ENCODE measurements at places on chromosomes 11 and 22.
A peak's percentile ranks its signal among the peaks of the same experiment; 100 is the strongest.

- DNase-seq: no peak
Measured at GRCh38 chr11:35007277-35007676, 90.9 kb downstream of the PDHX start.

DNA sequence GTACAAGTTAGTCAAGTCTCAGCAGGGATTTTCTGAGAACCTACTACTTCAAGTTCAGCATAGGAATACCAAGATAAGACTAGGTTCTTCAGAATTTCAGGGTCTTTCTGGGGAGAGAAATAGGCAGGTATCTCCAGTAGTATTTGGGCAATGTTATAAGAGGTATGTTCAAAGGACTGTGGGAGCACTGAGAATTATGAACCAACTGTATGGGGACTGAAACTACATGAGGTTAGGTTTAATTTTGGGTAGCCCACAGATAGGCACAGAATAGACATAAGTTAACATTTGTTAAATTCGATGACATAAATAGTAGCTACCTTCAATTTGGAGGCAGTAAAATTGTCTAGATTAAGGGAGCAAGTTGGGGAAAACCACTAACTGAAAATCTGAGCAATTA, 9.2 kb upstream of the GAB2 start:
- no peak for DNase-seq

DNA sequence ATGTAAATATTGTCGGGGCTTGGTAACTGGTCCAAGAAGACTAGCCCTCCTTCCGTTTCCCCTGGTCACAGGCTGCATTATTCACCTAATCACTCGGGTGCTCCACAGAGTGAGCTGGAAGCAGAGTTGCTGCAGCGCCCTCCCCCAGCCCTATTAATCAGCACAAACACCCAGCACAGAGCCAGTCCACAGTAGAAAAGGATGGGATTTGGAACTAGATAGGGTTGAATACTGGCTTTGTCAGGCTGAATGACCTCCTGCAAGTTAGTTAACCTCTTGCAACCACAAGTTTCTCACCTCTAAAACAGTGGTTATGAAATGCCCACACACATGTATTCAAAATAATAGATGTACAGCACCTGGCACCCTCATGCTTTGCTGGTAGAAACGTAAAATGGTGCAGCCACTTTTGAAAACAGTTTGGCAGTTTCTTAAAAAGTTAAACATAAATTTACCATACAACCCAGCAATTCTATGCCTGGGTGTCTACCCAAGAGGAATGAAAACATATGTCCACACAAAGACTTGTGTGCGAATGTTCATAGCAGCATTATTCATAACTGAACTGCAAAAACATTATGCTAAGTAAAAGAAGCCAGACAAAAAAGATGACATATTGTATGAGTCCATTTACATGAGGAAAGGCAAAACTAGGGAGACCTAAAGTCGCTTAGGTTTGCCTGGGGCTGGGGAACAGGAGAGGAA, 31.7 kb upstream of the APLP2 start:
- peak; percentile 48 for DNase-seq

GRCh38 chr11:26510164-26510563, 61.9 kb downstream of the MUC15 start:
- no peak for DNase-seq

- no peak for DNase-seq
Measured at GRCh38 chr11:93563857-93564256, 20.7 kb upstream of the SMCO4 start.

- DNase-seq: no peak
Measured at GRCh38 chr11:101497291-101497690, 86.5 kb downstream of the TRPC6 start.

- DNase-seq: no peak
Measured at GRCh38 chr11:82765466-82766034, 31.9 kb upstream of the FAM181B start.

DNA sequence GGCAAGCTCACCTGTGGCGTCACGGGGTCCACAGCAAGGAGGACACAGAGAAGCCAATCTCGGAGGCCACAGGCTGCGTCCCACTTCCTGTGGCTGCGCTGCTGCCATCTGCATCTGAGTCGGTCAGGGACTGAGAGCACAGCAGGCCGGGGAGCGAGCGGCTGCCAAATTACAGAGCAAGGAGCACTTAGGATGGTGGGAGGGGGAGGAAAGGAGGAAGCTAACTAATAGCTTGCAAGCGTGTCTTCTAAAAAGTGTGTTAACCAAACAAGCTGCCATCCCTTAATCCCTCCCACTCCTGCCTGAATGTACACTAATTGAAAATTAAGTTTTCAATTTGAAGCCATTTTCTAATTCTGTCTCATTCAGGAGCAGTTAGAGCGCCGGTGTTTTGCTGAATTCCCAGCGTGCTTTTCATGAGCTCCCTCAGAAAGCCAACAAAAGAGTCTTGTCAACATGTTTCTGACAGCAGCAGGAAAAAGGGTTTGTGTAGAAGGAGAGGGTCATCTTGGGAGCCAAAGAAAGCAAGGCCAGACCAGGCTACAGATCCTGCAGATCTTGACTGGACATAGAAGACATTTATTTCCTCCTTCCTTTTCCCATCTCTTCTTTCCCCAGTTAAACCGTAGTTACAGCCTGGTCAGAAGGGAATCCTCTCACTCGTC, 42.4 kb upstream of the API5 start:
- DNase-seq: no peak

GRCh38 chr22:43000441-43001175, 14.3 kb downstream of the PACSIN2 start:
- no peak for DNase-seq

- DNase-seq: no peak
Measured at GRCh38 chr22:37079668-37080171, 28.2 kb downstream of the KCTD17 start.

DNA sequence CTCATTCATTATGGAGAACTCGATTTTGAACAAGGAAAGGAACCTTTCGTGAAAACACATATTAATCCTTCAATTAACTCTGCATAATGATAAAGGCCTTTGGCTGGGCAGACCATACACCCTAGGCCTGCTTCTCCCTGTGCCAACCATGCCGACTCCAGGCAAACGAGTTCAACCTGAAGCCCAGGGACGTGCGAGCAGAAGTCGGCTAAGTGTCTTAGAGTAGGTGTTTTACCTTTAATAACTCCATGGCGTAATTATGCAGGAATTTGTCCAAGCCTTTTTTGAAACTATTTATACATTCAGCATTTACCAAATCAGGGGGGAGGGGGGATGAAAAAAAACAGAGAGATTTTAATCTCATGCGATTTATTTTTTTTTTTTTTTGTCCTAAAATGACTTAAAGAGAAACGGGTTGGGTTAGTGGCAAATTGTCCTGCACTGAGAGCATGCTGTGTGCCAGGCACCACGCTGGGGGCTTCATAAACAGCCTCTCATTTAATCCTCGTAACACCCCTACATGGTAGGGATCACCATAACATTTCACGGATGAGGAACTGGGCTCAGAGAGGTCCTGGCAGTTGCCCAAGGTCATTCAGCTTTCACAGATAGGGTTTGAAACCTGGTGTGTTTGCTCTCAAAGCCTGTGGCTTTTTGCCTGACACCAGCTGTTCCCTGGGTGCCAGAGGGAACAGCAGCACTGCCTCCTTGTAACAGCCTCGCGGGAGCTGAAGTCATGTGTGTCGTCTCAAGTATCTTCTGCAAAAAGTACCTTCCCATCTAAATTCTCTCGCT, 423.9 kb downstream of the MN1 start:
- DNase-seq: no peak

GRCh38 chr11:110832539-110832938, 120.3 kb upstream of the ARHGAP20 start:
- no peak for DNase-seq

DNA sequence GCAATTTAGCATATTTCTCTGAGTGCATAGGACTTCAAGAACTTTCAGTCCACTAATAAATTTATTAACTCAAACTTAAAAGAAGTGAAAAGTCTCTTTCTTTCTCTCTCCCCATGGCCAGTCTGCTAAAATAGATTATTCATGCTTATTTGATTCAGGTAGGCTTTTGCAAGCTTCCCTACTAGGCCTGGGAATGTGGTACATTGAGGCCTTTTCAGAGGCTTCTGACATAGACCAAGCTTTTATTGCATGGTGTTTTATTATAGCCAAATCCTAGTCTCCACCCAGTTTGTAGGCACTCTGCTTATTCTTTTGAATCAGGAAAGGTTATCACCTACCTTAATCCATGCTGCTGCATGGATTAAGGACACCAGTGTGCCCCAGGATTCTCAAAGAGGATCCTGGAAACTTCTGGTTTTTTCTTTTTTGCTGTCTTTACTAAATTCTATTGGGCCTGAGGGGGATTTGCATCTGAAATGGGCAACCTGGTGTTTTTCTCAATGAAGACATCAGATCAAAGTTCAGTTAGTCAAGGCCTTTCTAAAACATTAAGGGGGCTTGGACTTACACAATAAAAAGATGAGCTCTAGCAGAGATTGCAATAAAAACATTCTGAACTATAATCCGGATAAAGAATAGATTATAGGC, 92.2 kb downstream of the ELP4 start:
- DNase-seq: no peak

GRCh38 chr11:96338910-96339705, 3.9 kb downstream of the MAML2 start:
- peak; percentile 21 for DNase-seq

DNA sequence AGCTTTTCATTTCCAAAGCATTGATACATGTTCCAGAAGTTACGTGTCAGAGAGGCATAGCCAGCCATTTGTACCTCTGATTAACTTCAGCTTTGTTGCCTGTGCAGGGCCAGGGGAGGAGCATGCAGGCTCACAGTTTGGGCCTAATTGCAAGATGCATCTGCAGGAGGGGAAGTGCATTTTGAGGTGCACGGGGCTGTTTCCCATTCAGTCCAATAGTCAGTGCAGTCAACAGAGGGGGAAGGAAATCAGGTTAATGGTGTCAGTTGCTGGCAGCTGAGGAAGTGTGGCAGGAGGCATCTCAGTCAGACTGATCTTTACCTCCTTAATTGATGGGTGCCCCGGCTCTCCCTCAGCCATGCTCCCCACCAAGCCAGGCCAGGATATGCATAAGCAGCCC, 39.3 kb downstream of the ABCC8 start:
- DNase-seq: no peak

GRCh38 chr11:94151903-94152677, 23.4 kb downstream of the PANX1 start:
- DNase-seq: peak; percentile 83

DNA sequence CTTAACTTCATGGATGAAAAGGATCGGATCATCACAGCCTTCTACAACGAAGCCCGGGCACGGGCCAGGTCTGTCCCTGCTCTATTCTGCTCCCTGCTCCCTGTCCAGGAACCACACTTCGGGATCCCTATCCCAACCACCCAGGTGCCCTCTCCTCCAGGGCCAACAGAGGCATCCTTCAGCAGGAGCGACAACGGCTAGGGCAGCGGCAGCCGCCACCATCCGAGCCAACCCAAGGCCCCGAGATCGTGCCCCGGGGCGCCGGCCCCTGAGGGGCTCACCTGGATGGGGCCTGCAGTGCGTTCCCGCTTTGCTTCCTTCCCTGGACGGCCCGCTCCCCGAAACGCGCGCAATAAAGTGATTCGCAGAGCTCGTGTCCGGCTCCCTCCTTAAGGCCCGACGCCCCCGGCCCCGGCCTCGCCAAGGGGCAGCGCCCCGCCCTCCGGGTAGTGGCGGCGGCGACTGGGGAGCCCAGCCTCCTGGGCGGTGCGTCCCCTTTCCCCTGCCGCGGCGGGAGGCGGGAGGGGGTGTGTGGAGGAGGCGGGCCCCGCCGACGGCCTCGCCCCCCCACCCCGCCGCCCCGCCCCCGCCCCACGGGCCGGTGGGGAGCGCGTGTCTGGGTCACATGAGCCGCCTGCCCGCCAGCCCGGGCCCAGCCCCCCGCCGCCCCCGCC, at the start of gene VEGFB:
VEGFB (plus strand) TSS at position 672 of the 674 bp plus-strand sequence. CDS start 250 bp downstream, outside the sequence.
- DNase-seq: peak; percentile 93

- no peak for DNase-seq
Measured at GRCh38 chr11:81080476-81080875, 1639.6 kb upstream of the TENM4 start.

- no peak for DNase-seq
Measured at GRCh38 chr22:38298312-38299005, 18.8 kb downstream of the CSNK1E start.

GRCh38 chr11:93537049-93537448, 6.1 kb downstream of the SMCO4 start:
- peak; percentile 25 for DNase-seq

- DNase-seq: no peak
Measured at GRCh38 chr11:72265951-72266350, 22.0 kb upstream of the PHOX2A start.

DNA sequence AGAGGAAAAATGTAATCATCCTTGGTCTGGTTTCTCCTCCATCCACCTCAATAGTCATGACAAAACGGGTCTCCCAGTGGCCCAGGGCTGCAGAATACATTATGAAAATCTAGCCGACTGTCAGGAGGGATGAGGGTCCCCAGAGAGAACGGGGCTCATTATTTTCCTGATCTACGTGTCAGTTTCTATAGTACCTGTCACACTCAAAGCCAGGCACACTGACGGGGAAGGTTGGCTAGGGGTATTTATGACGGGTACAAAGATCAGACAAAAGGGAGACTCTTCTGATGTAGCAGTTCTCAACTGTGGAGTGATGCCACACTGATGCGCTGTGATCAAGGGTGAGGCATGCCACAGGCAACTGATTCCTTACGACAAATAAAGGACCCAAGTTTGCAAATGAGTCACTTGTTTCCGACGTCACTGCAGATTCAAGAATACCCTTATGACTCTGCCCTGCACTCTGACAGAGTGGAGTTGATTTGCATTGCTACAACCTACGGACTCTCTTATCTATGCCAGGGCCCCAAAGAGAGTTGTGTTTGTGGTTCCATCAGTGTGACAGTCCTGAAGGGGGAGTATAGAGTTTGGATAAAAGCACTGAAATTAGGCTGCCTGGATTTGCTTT, 188.2 kb upstream of the TBCEL start:
- no peak for DNase-seq

DNA sequence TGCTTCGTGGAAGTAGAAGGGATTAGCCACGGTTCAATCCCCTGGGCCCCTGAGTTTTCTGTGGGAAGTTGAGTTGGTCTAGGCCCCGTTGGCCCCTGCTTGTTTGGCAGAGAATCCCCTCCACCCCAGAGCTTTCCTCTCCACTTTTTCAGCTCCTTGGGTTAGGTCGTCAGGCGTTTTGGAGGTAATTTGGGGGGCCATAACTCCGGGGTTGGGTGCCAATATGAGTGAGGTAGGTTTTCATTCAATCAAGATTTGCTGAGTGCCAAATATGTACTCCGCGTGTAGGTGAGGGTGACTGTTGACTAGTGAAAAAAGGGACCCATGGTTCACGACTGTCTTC, 590 bp downstream of the ATG13 start:
- DNase-seq: no peak

GRCh38 chr11:105910095-105910715, 111.8 kb downstream of the MSANTD4 start:
- no peak for DNase-seq

GRCh38 chr11:33582636-33583325, 117.8 kb downstream of the C11orf91 start:
- no peak for DNase-seq

DNA sequence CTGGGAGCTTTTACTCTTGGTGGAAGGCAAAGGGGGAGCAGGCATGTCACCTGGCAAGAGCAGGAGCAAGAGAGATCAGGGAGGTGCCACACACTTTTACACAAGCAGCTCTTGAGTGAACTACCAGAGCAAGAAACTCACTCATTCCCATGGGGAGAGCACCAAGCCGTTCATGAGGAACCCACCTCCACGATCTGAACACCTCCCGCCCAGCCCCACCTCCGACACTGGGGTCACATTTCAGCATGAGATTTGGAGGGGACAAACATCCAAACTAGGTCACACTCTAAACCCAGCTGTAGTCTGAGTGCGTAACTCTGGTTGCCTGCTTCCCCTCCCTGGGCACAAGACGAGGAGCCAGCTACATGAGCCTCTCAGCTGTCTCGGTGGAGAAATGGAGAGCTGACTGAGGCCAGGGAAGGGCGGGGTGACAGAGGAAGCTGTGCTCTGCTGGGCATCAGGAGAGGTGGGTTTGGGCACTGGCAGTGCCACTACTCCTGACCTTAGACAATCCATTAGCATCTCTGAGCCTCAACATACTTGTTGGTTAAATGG, 134.6 kb downstream of the PKNOX2 start:
- DNase-seq: no peak

Data from GM03348 (cell line).